B cell (primary cell): ENCODE measurements at places on chromosomes 12 and 14.

- DNase-seq = no peak
Observed at GRCh38 chr12:108441549-108441948, 73.5 kb upstream of the FICD start.

GRCh38 chr14:102903889-102904512, 18.5 kb upstream of the AMN start:
- no peak for DNase-seq

- DNase-seq = no peak
Observed at GRCh38 chr14:95445161-95445560, 71.3 kb downstream of the SYNE3 start.

DNA sequence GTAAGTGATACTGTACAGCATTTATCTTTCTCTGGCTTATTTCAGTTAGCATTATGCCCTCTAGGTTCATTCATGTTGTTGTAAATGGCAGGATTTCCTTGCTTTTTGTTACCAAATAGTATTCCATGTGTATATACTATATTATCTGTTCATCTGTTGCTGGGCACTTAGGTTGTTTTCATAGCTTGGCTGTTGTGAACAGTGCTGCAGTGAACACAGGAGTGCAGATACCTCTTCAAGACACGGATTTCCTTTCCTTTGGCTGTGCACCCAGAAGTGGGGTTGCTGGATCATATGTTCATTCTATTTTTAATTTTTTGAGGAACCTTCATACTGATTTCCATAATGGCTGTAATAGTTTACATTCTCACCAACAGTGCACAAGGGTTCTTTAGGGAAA, 21.5 kb downstream of the EP400 start:
- DNase-seq = no peak

GRCh38 chr12:68970951-68971350, 38.0 kb upstream of the CPM start:
- DNase-seq = no peak

DNA sequence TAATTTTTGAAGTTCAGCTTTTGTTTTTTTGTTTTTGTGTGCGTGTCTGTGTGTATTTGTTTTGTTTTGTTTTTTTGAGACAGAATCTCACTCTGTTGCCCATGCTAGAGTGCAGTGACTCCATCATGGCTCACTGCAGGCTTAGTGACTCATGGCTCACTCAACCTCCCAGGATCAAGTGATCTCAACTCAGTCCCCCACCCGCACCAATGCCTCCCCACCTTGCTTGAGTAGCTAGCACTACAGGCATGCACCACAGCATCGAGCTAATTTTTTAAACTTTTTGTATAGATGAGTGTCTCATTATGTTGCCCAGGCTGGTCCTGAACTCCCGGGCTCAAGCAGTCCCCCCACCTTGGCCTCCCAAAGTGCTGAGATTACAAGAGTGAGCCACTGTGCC, 981.4 kb downstream of the BCL11B start:
- DNase-seq = no peak

- no peak for DNase-seq
Observed at GRCh38 chr12:105573574-105573973, 243.1 kb downstream of the C12orf75 start.

DNA sequence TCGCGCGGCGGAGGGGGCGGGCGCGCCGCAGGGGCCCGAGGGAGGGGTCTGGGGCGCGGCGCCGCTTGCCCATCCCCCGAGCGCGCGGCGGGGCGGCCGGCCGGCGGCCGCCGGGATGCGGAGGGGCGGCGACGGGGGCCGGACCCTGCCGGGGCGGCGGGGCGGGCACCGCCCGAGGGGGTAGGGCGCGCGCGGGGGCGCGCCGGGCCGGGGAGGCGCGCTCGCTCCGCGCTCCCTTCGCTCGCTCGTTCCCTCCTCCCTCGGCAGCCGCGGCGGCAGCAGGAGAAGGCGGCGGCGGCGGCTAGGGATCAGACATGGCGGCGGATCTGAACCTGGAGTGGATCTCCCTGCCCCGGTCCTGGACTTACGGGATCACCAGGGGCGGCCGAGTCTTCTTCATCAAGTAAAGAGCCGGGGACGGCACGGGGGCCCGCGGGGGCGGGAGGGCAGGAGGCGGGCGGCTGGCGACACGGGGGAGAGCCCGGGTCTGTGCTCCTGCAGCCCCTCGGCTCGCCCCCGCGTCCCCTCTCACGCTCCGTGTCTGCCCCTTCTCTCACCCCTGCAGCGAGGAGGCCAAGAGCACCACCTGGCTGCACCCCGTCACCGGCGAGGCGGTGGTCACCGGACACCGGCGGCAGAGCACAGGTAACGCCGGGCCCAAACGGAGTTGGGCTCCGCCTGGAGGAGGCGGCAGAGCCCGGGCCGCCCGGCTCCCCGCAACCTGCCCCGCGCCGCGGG, at the start of gene PLEKHA5:
Gene PLEKHA5 (plus strand): TSS at position 248 of the 738 bp plus-strand sequence. CDS start 67 bp downstream, at position 315.
- DNase-seq = peak; percentile 11

DNA sequence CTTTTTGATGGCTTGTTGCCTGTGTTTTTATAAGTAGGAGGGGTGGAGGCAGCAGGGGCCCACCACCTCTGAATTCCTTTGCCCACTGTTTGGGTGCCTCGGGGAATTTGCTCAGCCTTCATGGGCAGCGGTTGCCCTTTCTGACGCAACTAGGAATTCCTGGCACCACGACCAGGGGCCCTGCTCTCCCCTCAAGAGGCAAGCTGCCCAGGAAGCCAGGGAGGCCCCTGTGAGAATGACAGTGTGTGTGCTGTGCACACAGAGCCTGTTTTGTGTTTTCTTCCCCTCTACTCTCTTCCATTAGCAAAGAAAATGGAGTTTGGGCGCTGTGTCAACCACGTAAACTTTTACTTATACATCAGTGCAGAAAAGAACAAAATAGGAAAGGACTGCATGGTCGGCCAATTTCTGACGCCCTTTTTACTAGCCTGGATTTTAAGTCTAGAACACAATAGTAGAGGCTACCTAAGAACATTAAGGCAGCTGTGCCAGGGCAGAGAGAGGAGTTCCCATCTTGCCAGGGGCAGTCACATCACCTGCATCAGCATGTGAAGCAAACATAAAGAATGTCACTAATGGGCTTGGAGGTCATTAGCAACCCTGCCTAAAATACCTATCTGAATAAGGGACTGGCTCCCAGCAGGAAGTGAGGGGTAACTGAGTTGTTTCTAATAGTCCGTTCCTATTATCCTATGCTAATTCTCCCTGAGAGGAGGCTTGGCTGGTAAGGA, 17.9 kb upstream of the PTGR2 start:
- DNase-seq = no peak

DNA sequence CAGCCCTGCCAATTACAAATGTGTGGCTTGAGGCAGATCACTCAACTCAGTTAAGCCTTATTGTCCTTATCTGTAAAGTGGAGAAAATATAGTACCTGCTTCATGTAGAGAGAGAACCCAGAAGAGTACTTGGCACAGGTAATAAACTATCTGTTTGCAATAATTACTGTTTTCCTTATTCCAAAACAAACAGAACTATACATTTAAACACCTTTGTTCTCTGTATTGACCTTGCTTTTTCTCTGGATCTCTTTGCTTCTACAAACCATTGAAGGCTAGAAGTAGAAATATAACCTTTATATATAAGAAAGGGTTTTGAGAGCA, 70.8 kb upstream of the SRSF5 start:
- no peak for DNase-seq

DNA sequence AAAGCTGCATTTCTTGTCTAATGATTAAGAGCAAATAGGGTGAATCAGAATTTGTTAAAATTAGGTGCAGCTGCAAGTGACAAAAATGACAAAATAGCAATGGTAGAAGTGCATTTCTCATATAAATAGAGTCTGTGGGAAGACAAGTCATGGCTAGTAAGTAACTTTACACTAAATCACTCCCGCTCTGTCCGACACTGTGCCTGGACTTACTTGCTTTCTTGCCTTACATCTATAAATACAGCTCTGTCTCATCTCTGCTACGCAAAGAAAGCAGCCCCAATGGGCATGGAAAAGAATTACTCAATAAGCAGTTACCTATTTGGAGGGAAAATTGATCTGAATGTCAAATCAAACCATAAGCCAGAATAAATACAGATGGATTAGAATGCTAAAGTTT, 245.4 kb upstream of the KRR1 start:
- DNase-seq = no peak

- no peak for DNase-seq
Observed at GRCh38 chr14:23877538-23878180, 75.9 kb upstream of the DHRS4 start.

DNA sequence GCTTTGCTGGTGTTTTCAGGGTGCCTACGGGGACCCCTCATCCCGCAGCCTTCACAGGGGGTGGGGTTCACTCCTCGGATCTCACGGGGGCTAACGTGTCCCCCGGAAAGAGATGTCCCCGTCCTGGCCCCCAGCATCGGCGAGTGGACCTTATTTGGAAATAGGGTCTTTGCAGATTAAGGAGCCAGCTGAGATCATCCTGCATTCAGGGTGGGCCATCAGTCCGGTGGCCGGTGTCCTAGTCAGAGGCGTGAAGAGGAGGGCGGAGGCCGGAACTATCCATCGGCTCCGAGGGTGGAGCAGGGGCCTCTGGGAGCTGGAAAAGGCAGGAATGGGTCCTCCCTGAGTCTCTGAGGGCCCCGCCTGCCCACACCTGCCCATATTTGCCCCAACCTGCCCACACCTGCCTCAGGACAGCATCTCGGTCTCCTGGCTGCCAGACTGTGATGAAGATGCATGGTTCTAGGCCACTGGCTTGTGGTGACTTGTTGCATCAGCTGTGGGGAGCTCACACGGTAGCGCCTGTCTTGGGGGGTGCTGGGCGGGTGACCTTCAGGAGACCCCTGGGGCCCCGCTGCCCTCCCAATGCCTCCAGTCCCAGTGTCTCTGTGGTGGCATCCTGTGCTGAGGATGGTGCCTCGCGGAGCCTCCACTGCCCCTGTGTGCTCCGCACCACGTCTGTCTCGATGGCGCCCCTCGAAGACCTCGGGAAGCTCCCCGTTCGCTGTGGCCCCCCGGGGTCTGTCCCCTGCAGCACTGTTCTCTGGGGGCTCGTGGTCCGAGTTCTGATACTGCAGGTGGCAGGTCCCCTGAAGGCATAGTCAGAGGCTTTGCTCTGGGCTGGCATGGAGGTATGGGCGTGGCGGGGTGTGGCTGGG, 14.7 kb downstream of the NOC4L start:
- no peak for DNase-seq

DNA sequence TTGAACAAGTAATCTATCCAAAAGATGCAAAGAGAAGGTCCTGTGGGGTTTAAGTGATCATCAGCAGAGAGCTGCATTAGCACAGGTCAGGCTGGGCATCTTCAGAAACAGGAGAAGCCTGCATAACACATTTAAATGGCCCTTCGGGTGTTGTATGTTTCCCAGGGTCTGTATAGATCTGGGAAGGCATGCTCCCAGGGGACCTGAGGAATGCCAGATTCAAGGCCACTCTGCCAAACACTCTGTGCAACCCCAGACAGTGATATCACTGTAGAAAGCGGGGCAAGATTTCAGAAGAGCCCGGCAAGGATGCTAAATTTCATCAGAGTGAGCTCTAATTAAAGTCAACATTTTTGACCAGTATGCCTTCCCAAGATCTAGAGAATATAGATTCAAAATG, 92.9 kb downstream of the ARMH4 start:
- no peak for DNase-seq

DNA sequence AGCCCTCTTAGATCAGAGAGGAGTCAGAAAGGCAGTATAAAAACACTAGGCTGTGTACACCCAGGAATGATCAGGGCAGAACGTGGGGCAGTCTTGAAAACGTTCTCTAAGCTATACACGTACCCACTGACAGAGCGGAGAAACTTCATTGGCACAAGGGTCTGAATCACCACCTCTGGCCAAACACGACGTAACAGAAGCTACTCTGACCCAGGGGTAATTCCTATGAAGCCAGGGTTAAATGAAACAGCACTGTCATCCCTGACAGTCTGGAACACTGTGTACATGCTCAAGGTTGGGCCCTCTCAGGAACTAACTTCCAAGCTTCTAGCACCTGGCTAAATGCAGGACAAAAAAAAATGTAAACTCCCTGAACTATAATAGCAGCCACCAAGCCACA, 38.4 kb downstream of the PARP11 start:
- DNase-seq = no peak

DNA sequence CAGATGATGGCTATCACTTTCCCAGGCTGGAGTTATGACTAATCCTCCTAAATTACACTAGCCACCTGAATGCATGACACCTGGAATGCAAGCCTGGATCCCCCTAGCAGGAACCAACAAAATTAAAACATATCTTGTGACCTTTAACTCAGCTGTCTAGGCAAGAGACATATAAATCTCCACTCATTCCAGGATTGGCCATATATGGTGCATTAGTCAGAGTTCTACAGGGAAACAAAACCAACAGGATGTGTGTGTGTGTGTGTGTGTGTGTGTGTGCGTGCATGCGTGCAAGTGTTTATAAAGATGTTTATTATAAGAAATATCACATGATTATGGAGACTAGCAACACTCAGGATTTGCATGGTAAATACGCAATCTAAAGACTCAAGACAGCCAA, 212.8 kb downstream of the KIF21A start:
- no peak for DNase-seq

DNA sequence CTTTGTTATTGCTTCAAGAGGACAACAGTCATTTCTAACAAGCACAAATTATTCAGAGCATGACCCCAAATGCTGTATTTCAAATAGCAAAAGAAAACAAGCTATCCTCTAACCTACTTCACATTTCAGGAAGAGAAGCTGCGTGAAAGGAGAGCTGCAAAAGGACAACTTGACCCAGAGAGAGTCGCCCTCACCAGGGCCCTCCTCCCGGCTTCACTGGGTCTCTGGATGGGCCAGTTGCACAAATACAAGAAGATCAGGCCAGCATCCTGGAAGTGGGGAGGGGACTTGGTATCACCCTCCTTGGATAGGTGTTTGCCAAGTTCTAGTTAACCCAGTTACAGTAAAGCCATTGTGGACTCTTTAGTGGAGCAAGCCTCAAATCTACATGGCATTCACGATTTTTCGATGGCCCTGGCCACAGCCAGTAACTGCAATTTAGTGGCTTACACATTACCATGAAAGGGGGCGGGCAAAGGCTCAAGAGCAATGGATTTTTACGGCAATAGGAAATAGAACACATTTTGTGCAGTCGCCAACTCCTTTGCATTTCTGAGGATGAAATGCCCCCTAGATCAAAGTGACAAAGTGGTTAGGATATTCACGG, 166.9 kb upstream of the DIO2 start:
- no peak for DNase-seq

- DNase-seq = no peak
Observed at GRCh38 chr14:68693926-68694325, 98.9 kb downstream of the ZFP36L1 start.

DNA sequence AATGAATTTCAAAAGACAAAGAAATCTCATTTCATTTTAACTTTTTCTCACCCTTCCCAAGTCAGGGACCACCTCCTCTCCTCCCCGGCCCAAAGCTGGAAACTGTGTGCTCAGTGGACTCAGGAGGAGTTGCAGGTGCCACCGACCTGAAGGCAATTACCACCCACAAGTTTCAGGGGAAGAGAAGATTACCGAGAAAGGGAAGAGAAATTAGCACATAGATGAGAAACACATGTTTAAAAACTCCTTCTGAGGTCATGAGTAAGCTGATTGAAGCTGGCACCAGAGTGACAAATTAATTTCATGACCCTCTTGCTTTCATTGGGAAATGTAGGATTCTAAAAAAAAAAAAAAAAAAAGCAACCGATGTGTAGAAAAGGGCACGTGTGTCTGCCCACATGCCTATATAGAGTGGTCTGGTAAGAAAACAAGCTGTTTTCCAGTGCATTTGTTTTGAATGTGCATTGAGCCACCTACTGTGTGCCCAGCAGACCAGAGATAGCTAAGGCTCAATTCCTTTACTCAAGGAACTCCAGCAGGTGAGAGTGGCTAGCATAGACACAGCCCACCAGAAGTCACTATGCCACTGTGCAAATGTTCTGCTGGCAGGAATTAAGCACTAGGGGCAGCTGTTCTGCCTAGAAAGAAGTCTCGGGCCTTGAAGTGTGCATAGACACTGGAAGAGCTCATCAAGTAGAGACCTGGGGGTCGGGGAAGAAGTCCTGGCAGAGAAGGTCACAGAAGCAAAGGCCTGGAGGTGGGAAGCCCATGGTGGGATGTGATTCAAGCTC, 30.5 kb downstream of the DPF3 start:
- DNase-seq = no peak
